ENCODE measurements at places on chromosomes 1 and 21.

- DNase-seq, result no peak
These were observed 90.7 kb upstream of the ETS2 start for GRCh38 chr21:38714999-38715398.

- no peak for DNase-seq
These were observed 12.6 kb upstream of the DENND1B start for GRCh38 chr1:197787623-197788536.

GRCh38 chr1:119778886-119779560 is 10.3 kb upstream of the HMGCS2 start:
- no peak for DNase-seq

DNA sequence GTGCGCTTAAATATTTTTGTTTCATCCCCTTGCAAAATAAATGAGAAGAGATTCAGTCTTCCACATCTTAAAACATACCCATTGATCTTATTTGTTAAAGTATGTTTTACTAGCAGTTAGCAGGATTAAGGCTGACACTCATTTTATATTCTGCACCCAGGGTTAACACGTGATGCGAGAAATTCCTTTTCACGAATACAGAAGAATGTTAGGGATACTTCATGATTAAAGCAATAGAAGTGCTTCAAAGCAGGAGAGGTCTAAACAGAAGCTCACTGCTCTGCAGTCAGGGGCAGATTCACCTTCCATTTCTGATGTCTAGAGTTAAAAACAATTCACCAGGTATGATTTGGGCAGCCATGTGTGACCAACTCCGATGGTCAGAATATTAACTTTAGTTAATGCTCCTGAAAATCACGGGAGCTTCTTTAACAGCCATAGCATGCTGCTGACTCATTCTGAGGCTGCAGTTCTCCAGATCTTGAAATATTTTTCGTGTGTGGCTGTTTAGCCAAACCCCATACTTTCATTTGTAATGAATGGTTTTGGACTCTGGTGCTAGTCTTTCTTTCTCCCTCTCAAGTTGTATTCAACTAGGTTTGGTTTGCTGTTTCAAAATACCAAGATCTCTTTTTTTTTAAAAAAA is 19.7 kb downstream of the BCAR3 start:
- no peak for DNase-seq

GRCh38 chr1:198449261-198449660 is 91.2 kb downstream of the ATP6V1G3 start:
- DNase-seq, result no peak

DNA sequence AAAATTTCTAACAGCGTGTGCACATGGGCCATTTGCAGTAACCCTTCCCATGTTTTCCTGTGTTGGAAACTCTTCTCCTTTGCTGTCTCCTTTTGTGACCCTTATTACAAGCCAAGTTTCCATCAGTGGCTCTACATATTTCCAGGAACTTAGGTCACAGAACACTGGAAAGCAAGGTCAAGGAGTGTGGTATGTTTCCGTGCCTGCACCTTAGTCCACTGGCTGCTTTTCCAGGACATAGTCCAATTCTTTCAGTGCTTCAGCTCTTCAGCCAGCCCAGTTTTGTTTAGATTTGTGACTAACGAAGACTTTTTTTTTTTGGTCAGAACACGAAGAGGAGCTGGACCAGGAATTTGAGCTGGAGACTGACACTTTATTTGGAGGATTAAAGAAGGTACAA is 33.8 kb downstream of the HHAT start:
- DNase-seq, result no peak

GRCh38 chr1:117653732-117654492 is 48.1 kb downstream of the TENT5C start:
- DNase-seq, result no peak

DNA sequence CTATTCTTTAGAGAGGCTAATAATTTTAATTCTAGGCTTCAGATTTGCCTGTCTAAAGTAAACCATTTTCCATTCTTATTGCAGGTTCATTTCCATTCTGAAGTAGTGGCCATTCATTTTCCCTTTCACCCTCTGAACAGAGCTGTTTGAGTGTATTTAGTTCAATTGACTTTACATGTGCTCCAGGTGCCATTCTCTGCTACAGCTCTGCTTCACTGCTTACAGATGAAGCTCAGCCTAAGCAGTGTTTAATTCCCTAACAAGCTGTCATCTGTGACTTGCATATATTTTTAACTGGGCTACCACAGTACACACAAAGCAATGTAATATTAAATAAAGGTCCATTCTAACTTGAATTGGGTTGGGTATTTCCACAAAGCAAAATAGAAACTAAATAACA is 1031.6 kb downstream of the KCNT2 start:
- peak; percentile 74 for DNase-seq

DNA sequence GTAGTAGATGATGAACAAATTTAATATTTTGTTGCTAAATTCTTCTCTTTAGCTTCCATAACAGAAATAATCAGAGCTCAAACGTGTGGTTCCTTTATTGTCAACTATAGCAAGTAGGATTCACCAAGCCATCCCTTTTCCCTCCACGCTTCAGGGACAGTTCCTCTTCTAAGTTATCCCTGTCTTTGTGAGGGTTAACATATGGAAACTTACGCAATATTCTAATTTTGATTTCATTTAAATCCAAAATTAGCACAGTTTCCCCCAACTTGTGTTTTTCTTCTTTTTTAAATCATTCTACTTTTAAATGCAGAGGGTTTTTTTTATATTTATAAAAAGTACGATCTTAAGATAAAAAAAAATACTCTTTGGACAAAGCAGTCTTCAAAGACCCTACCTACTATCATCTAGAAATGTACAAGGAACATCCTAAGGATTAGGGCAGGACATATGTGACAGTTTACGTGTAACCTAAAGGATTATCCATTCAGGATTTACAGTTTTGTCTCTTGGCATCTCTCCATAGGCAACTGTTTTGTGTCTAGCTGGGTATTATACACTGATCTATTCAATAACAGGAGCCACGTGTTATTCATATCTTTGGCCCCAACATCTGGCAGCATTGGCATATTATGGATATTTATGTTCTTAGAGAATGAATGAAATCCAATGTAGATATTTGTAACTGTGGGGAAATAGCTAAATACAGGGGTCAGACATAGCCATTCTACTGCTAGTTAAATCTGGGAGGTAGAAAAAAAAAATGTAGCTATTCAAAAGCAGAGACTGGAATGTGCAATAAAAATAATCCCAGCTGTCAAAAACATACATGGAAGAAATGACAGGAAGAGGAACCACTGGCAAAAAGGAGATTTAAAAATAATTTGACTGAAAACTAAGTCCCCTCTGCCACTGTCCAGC is 272.9 kb downstream of the NEGR1 start:
- no peak for DNase-seq

DNA sequence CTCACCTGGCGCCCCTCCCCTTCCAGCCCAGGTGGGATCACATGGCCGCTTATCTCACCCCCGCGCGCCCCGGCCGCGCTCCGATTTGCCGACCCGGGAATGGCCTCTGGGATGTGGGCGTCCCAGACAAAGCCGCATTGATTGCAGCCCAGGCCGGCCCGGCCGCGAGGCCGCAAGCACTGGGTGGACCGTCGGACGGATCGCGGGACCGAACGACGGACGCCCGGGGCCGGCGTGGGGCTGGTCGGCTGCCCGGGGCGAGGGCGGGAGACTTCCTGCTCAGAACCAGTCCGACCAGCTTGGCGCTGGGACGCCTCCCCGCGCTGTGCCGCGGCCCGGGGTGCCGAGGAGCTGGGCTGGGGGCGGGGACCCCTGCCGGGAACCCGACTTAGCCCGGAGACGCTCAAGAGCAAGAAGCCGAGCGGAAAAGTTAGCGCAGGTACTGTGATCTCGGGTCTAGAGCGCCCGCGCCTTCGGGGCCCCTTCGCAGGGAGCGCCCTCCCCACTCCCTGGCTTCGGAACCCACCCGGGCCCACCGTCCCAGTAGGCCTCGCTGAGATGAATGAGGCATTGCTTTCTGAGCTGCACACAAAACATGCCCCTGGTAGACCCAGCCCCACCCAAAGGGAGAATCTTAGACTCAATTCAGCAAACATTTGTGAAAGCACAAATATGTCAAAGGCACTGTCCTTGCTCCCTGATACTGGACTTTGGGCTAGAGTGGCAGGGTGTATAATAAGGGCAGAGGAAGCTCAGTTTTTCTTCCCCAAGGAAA is 415 bp upstream of the LAD1 start:
- DNase-seq, result no peak

- DNase-seq, result no peak
These were observed 19.6 kb upstream of the DUSP10 start for GRCh38 chr1:221761354-221762002.

DNA sequence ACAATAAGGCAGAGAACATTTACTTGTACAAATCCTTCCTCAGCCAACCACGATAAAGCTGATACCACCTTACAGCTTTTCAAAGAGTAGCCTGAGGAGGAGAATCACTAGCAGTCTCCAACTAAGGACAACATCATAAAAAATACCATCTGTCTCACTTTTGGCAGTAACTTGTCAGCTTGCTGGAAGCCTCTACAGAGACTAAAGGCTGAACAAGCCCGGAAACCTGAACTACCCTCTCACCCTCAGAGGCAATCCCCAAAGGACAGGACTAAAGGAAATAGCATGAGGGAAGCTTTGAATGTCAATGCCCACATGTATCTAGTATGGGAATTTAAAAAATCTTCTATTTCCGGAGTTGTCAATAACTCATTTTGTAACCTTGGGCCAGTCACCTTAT is 10.6 kb downstream of the SRSF4 start:
- no peak for DNase-seq

DNA sequence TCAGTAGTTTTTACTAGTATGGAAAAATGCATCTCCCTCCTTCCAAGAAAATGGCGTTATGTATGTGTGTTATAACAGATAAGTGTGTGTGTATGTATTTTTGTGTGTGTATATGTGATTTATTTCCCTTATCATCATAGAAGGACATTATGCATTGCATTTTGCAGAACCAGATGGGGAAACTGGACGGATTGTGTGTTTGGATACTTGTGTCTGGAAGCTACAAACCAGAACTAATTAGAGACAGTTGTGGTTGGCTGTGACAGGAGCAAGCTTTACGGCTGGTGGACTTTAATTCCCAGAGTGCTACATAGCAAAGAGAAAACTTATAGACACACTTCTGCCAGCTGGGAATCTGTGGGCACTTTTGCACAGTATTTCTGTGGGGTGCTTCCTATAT is 162.5 kb downstream of the RWDD3 start:
- DNase-seq, result no peak

DNA sequence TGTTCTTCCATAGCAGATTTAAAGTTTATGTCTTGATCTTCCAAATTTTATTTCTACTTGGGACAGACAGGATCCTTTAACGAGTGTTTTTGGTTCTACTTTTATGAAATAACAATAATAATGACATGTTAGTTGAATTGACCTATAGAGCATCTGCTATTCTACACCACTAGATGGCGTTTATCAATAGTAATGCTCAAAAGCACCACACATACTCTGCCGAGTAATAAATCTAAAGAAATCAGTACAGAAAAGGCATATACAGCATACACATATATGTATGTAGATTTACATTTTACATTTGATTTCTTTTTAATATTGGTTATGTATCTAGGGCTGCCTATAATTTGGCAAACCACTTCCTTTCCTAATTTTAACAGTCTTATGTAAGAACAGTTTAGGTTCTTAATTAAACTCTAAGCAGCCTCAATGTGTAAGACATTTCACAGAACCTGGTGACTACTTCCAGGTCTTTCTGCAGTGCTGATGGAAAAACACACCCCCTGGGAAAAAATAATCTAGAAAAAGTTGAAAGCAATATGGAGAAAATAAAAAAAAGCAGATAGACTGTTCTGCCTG is 5.9 kb upstream of the SIPA1L2 start:
- DNase-seq, result peak; percentile 57

DNA sequence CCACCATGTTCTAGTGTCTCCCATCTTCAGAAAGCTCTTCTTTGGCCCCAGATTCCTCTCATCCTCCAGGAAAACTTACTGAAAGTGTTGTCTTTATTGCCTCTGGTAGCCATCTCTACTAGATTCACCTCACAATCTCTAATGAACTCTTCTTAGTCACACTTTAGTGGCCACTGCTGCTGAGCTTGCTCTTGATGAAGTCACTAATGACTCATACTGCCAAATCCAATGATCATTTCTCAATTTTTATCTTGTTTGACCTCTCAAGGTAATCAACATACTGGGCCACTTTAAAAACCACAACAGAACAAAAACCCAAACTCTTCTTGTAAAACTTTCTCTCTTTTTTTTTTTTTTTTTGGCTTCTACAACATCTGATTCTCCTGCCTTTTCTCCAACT is 196.4 kb downstream of the LHX8 start:
- no peak for DNase-seq

- no peak for DNase-seq
These were observed 25.0 kb downstream of the CAPN2 start for GRCh38 chr1:223737342-223737741.

GRCh38 chr1:167120899-167121298 is 27.0 kb downstream of the STYXL2 start:
- no peak for DNase-seq

DNA sequence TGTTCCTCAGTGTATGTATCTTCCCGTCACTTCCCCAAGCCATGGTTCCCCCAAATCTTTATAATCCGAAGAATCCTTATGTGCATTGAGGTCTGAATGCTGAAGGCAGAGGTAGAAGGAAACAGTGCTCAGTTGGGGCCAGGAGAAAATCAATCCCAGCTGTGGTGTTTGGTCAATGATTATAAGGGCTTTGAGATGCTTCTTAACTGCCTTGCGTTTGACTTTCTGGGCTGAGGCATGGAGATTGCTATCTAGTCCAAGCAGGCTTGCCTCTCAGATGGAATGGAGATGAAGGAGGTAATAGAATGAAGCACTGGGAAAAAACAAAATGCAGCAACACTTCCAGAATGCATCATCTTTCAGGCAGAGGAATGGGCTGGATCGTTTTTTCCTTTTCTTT is 3.6 kb upstream of the MAP1LC3C start:
- DNase-seq, result no peak

- DNase-seq, result no peak
These were observed 16.8 kb downstream of the PHTF1 start for GRCh38 chr1:113742515-113742914.

- DNase-seq, result no peak
These were observed 23.7 kb upstream of the PLCH2 start for GRCh38 chr1:2452201-2452931.

- DNase-seq, result no peak
These were observed 82.0 kb upstream of the NFIA start for GRCh38 chr1:61000327-61000726.
